NCI-H460 (cell line): ENCODE measurements at places on chromosomes 12 and 14. TPM values are rescaled to one million over a fixed set of nuclear protein-coding genes. Genes with fewer than 3 reads are reported as not detected.

TSPAN11 gene
- not detected in 2 replicates for total RNA-seq

SLC38A1 gene
- 280 and 305 TPM in 2 replicates for total RNA-seq

RASAL1 gene
- 2.3 and 2.6 TPM in 2 replicates for total RNA-seq

INSM2 gene
- total RNA-seq: not detected in 2 replicates

OR8S1 gene
- not detected in 2 replicates for total RNA-seq

LRFN5 gene
- total RNA-seq: 0.84 and 0.95 TPM in 2 replicates

TTC9 gene
- 0.67 and 0.95 TPM in 2 replicates for total RNA-seq

KRT72 gene
- not detected in 2 replicates for total RNA-seq

KLRG1 gene
- total RNA-seq: 0.67 and 0.89 TPM in 2 replicates

TMTC1 gene
- total RNA-seq: 10.7 and 11.9 TPM in 2 replicates

KLRC1 gene
- 0.25 TPM in 1 of 2 replicates, not detected in the other for total RNA-seq

PTGDR gene
- total RNA-seq: not detected in 2 replicates

LBHD2 gene
- not detected in 2 replicates for total RNA-seq

GPR135 gene
- 6.7 and 9.1 TPM in 2 replicates for total RNA-seq

OR6C2 gene
- total RNA-seq: not detected in 2 replicates

RHOF gene
- total RNA-seq: 43.9 and 44.5 TPM in 2 replicates

ISCU gene
- total RNA-seq: 226 and 245 TPM in 2 replicates

DUSP16 gene
- 11.0 and 11.2 TPM in 2 replicates for total RNA-seq

KRT7 gene
- total RNA-seq: 23.1 and 25.5 TPM in 2 replicates

MIPOL1 gene
- total RNA-seq: 24.4 and 29.7 TPM in 2 replicates

P2RX2 gene
- not detected in 2 replicates for total RNA-seq

TMEM121 gene
- total RNA-seq: 1.9 and 3.1 TPM in 2 replicates

SLIRP gene
- total RNA-seq: 670 and 671 TPM in 2 replicates

SNX6 gene
- total RNA-seq: 89.2 and 95.8 TPM in 2 replicates

TMEM63C gene
- not detected in 2 replicates for total RNA-seq

SAMD15 gene
- total RNA-seq: 0.75 and 2.0 TPM in 2 replicates

G2E3 gene
- 40.0 and 48.9 TPM in 2 replicates for total RNA-seq

SLCO1B1 gene
- total RNA-seq: not detected in 2 replicates

RNF31 gene
- 32.0 and 35.1 TPM in 2 replicates for total RNA-seq

NR2C1 gene
- 17.7 and 33.0 TPM in 2 replicates for total RNA-seq

RNASE3 gene
- not detected in 2 replicates for total RNA-seq

FSCB gene
- total RNA-seq: not detected in 2 replicates

NRL gene
- 1.4 and 1.6 TPM in 2 replicates for total RNA-seq

DTX1 gene
- 0.05 TPM in 1 of 2 replicates, not detected in the other for total RNA-seq

RNFT2 gene
- total RNA-seq: 16.5 and 20.8 TPM in 2 replicates

LGR5 gene
- total RNA-seq: not detected in 2 replicates

CMKLR1 gene
- total RNA-seq: not detected in 2 replicates

C14orf180 gene
- not detected in 2 replicates for total RNA-seq

ZDHHC17 gene
- total RNA-seq: 22.1 and 31.2 TPM in 2 replicates

SPTSSA gene
- 22.9 and 30.6 TPM in 2 replicates for total RNA-seq

ADCY6 gene
- 8.0 and 8.8 TPM in 2 replicates for total RNA-seq

MYF5 gene
- total RNA-seq: not detected in 2 replicates

SPTLC2 gene
- total RNA-seq: 9.6 and 11.6 TPM in 2 replicates

KRT6C gene
- not detected in 2 replicates for total RNA-seq

NEDD8 gene
- total RNA-seq: 207 and 223 TPM in 2 replicates

PAPLN gene
- total RNA-seq: 0.72 and 0.92 TPM in 2 replicates

DDN gene
- total RNA-seq: 0.40 and 0.50 TPM in 2 replicates

MYF6 gene
- total RNA-seq: not detected in 2 replicates

GNS gene
- 127 and 139 TPM in 2 replicates for total RNA-seq
